ENCODE measurements at places on chromosomes 6 and 20.

DNA sequence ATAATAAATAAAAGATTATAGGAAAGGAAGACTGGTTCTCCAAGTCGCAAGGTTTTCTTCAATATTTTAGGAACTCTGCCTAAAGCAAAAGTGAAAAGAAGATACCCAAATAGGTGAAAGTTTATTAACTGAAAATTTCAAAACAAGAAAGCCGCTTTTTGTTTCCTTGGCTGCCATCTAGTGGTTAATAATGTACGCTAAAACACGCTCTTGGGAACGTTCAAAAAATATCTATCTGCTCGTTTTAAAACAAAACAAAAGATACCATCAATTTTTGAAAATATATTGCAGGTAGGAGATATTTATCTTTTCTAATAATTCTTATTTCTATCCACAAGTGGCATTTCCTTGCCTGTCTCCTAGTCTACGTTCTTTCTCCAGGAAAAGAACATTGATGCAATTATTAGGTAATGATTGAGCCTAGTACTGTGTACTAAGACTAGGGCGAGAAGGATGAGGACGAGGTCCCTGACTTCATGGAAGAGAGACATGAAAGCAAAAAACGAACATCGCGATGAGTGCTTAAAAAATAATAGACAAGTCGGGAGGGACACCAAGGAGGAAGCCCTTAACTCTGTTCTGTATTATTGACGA is 97.2 kb downstream of the SPTLC3 start:
- DNase-seq = peak; percentile 38

GRCh38 chr6:79543411-79543810 is 6.2 kb upstream of the LCA5 start:
- DNase-seq = no peak

- DNase-seq = peak; percentile 58
These were observed 1.1 kb upstream of the MRGBP start for GRCh38 chr20:62795023-62795761.

- DNase-seq = no peak
These were observed 277.2 kb upstream of the NT5E start for GRCh38 chr6:85172705-85173104.

- no peak for DNase-seq
These were observed 129.2 kb downstream of the UNC5CL start for GRCh38 chr6:40909811-40910210.

- no peak for DNase-seq
These were observed 495.1 kb upstream of the CHD6 start for GRCh38 chr20:42113236-42113635.

- no peak for DNase-seq
These were observed 148.4 kb downstream of the CDH4 start for GRCh38 chr20:61400499-61400898.
